Pancreas (tissue), 10 donors: ENCODE measurements at places on chromosomes 1 and 21. TPM values are rescaled to one million over a fixed set of nuclear protein-coding genes. Genes with fewer than 3 reads are reported as not detected.

Gene OLFML3
- 4.5 TPM for total RNA-seq

Gene FCRL5
- not detected for total RNA-seq

DNA sequence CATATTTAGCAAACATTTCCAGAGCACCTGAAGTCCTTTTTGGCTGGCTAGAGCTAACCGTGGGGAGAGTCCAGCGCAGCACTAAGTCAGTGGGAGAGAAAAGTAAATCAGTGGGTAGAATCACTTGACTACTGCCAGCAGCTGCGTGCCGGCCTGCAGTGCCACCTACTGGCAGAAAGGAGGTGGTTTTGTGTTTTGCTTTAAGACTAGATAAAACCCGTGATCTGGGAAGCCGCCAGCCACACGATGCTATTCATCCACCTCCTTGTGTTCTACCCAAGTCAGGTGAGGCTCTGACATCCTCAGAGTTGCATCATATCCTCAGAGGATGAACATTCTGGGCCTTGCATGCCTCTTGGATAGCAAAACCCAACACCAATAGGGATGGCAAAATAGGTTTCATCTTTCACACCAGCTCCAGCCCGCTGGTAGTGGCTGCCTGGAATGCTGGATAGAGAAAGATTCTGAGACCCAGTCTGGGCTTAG lies 14.1 kb upstream of the HEYL start:
- peak; percentile 72 for DNase-seq

DNA sequence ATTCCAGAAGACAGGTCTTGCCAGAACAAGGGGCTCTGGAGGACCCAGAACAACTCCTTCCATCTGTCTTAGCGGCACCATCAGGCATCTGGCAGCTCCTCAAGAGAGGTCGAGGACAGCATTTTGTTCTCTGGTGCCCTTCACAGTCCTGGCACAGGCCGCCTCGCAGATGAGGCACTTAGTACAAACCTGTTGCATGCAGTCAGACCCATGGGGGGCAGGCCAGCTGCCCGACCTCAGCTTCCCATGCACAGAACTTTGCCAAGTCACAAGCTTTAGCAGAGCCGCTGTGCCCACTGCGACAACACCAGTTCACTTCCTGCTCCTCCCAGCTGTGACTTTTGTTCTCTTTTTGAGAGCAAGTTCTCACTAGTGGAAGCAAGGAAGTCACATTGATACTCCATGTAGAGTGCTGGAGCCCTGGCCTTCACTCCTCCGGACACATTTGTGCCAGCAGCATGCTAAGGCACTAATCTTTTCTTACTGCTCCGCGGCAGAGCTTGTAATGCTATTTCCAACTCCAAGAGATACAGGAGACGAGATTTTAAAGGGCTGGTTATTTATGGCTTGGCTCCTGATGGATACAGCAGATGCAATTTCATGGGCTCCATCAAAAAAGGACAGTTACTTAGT lies 44.6 kb downstream of the HMGB4 start:
- no peak for DNase-seq
